ENCODE measurements at places on chromosomes 13 and 19. TPM values are rescaled to one million over a fixed set of nuclear protein-coding genes. Genes with fewer than 3 reads are reported as not detected.

- DNase-seq, result no peak
Measured at GRCh38 chr13:27004326-27004725, 167.3 kb downstream of the USP12 start.

- DNase-seq, result no peak
Measured at GRCh38 chr13:31980830-31981229, 50.7 kb upstream of the FRY start.

DNA sequence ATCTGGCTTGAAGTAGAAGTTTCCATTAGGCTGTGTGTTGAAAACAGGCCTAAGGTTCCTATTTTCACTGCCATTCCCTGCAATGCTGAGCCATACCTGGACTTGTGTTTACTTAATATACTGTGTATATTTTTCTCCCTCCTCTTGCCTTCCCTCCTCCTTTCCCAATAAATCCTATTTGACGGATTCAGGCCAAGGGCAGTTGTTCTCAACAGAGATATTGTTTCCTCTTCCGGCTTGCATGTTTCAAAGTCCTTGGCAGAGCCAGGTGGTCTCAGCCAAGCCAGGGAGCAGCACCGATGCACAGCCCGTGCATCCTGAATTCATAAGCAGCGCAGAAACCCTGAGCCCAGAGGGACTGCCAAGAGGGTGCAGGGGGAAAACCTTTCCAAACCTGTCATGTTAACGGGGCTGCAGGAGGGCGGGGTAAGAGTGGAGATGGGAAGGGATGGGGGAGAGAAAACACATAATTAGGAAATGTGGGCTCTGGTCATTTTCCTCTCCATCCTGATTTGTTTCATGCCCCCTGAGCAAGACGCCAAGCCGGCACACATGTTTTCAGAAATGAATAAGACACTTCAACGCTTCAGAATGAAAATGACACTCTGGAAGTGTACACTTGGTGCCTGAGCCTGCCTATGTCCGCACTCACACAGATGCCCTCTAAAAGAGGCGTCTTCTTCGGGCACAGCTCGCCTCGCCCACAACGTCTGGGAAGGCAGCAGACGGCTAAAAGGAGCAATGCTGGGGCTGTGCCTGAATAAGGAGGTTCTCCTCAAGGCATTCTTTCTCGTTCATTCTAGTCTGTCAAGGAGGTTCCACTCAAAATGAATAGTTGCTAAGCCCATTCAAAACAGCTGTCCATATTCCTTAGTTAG lies 149.3 kb upstream of the UBL3 start:
- no peak for DNase-seq

- no peak for DNase-seq
Measured at GRCh38 chr13:100637796-100638195, 36.8 kb downstream of the TMTC4 start.

GRCh38 chr13:43959291-43959690 lies 79.6 kb downstream of the LACC1 start:
- DNase-seq, result no peak

Gene PSG11
- total RNA-seq, result not detected

Gene PDCD5
- 191 TPM for total RNA-seq

Gene EMC10
- 94.9 TPM for total RNA-seq
